Suppressor macrophage treated with lipopolysaccharide for 1 hour (primary cell): ENCODE measurements at places on chromosomes 13 and 19.

DNA sequence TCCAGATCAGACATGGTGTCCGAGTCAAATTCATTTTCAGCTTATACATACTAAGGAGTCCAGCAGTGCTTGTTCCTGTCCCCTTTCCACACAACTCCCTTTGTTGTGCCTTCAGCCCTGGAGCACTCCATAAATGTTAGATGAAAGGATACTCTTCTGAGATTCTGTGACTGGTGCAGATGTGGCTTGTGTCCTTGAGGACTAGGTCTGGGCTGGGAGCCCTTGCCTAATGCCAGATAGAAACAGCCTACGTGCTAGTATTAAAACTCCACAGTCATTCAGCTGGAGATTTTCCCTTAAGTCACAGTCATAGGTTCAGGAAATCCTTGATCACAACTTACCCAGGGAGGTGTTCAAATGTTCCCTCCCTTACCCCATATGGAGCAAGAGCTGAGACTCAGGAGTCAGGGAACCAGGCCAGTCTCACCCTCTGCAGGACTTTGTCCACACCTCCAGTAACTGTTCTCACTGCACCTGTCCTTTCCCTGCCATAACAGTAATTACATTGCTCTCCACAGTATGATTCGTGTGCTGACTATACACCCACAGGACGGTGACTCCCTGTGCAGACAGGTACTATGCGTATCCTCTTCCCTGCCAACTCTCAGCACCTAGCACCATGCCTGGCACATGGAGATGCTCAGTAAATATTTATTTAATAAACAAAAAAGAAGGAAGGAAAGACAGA is 15.5 kb upstream of the SERPINE3 start:
- no peak for DNase-seq

GRCh38 chr19:15701757-15702533 is 25.9 kb upstream of the OR10H2 start:
- no peak for DNase-seq

GRCh38 chr13:86825410-86825809 is 845.8 kb upstream of the SLITRK5 start:
- no peak for DNase-seq

DNA sequence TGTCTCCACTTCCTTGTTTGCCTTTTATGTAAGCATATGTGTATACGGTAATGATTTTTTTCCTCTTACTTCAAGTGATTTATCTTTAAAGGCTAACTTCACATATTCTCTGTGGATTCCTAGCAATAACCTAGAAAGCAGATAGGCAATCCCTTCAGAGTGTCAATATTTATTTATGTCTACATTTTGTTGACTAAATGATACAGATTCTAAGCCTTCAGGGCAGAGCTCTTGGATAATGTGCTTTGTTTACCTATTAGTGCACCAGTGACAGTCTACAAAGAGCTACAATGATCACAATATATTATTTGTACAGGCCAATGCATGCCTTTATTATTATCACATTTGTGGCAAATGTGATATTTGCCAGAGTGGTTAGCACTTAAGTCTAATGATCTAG is 406.2 kb downstream of the EFNB2 start:
- no peak for DNase-seq

DNA sequence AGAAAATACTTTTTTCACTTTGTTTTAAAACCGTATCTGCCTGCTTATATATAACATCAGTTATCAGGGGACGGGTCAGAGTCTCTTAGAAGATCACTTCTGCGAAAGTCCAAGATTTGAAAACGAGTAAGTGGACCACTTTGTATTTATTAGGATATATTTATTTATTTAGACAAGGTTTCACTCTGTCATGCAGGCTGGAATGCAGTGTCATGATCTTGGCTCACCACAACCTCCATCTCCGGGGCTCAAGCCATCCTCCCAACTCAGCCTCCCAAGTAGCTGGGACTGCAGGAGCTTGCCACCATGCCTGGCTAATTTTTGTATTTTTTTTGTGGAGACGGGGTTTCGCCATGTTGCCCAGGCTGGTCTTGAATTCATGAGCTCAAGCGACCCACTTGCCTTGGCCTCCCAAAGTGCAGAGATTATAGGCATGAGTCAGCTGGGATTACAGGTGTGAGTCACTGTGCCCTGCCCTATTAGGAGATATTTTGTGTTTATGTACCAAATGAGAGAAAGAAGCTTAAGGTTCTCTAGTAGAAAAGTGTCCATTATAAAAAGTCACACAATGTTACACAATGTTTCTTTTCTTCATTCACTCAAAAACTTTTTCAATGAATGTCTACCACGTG is 39.5 kb downstream of the RASL11A start:
- no peak for DNase-seq
